Activated T-helper 17 cell treated with anti-CD3 and anti-CD28 coated beads, Interleukin-2, amount 50 U/mL, for 72 hours (primary cell): ENCODE measurements at places on chromosomes 3 and 15. TPM values are rescaled to one million over a fixed set of nuclear protein-coding genes. Genes with fewer than 3 reads are reported as not detected.
A peak's percentile ranks its signal among the peaks of the same experiment; 100 is the strongest.

DNA sequence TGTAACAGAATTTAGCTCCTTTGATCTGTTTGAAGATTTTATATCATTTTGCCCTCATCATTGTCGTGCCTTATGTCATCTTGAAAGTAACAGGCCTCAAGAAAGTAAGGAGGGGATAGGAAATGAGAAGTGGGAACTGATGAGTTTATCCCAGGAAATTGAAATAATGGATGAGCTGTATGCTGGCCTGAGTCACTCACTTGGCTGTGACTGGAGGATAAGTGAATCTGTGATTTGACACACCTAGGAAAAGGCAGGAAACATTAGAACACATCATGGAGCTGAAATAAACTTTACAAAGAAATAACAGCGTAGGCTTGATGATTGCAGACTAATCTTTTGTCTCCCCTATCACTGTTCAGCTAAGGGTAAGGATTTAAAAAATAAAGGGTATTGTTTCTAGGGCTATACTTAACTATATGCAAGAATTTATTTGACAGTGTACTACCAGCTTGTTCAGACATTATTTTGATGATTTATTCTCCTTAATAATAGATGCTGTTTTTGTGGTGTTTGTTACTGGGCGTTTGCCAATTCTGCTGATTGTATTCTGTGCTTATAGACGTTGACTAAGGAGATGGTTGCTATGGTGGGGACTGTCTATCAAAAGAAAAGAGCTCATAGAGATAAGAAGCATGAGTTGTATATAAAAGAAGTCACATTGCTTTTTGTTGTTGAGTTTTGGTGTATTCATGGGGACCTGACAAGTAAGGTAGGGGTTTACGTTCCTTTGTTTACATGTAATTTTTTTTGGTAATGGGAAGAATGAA lies 105.6 kb upstream of the ROPN1 start:
- ATAC-seq: no peak

- ATAC-seq: no peak
Measured at GRCh38 chr3:126287536-126288241, 69.5 kb downstream of the KLF15 start.

Gene TLR9
- total RNA-seq: 0.30 TPM

Gene RTP1
- total RNA-seq: not detected

- ATAC-seq: no peak
Measured at GRCh38 chr15:61336026-61336638, 107.0 kb upstream of the RORA start.

DNA sequence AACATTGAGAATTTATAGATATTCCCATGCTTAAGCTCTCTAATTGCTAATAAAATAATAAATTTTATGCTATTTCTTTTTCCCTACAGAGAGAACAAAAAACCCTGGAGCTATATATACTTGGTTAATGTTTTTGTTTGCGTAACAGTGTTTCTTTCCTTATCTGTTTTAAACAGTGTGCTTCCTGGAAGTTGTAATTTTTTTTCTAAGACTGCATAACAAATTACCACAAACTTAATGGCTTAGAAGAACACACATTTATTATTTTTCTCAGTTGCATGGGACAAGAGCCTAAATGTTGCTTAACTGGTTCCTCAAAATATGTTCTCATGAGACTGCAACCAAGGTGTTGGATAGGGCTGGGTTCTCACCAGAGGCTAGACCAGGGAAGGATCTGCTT lies 49.7 kb upstream of the DPH6 start:
- ATAC-seq: no peak

GRCh38 chr3:42063888-42064287 lies 27.3 kb upstream of the TRAK1 start:
- no peak for ATAC-seq

- no peak for ATAC-seq
Measured at GRCh38 chr15:92617549-92618520, 37.7 kb downstream of the FAM174B start.

Gene CCDC33
- total RNA-seq: not detected

Gene SCG3
- total RNA-seq: not detected

- peak; percentile 85 for ATAC-seq
Measured at GRCh38 chr15:51879555-51879954, 50.1 kb downstream of the TMOD3 start.

DNA sequence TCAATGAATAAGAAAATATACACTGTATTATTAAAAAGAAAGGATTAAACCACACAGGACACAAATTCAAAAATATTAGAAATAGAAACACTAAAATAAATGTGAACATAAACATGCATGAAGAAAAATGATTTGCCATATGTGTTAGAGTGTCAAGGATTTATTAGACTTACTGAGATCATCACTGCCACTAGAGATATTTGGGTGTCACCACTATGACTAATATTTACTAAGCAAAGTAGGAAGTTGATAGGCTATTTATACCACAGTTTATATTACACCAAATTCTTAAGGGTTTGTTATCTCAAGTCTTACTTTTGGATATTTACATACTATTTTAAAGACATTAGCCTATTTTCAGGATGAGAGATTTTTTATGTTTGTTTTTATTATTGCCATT lies 575.0 kb upstream of the SGO1 start:
- ATAC-seq: no peak

DNA sequence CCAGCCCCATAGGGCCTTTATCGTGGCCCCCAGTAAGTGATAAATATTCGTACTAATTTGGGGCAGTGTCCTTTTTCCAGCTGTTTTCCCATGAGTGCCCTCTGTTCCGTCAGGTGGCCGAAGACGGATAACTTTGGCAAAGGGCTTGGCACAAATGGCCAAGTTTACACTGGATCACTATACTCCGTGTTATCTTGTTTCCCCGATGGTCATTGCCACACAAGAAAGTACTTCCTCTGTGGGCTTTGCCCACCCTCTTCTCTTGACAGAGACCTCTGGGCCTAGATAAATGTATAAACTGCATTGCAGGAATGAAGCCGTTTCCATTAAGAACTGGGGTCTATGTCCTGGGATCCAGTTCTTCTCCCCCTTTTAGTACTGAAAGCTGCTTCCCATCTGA lies 39.1 kb downstream of the SMAD3 start:
- ATAC-seq: no peak

DNA sequence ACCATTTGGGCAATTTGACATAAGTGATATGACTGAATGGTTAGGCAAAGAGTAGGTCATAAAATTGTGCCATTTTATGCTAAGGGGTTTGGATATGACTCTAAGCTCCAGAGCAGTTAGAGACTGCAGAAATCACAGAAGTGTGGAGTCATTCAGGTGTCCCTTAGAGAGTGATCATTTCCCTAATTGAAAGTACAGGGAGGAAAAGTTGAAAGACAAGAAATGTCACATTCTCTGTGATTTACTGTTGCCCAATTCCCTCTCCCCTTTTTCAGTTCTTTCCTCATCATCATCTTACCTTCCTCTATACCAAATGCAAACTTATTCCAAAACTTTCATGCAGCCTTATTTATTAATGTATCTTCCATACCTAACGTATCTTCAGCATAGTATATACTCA lies 2.7 kb upstream of the GOLGB1 start:
- no peak for ATAC-seq

DNA sequence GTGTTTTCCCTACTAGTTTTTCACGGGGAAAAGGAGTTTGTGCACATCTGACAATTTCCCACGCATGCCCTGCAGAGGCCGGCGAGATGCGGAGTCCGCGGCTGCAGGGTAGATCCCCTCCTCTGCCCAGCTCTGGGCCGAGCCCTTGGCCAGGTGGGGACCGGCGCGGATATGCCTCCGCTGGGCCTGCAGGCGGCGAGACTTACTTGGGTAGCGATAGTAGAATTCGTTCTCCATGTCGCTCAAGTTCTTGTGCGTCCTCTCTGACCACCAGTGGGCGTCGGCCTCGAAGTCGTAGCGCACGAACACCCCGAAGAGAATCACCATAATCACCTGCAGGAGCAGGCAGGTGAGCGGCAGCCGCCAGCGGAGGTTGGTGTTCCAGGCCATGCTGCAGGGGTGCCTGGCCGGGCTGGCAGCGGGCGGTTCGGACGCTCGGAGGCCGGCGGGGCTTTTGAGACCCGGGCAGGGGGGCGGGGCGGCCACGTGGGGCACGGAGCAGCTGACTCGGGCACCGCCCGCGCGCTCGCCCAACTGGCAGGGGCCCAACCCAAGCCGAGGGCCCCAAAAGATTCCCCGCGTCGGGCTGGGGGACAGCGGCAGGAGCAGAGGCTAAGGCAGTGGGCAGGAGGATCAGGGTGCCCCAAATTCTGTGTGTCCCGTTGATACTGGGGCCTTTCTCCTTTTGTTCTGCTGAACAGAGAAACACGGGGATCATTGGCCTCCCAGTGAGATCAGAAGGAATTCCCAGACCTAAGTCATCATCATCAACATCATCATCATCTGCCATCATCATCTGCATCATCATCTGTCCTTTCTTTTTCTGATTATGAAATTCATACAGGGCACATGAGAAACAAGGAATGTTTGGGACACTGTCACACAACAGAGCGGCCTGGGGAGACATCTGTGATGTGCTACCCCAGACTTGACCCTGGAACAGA lies at the start of gene RHCG:
RHCG (minus strand) TSS at position 429 of the 944 bp plus-strand sequence; CDS start at position 390, 39 bp downstream.
- no peak for ATAC-seq

Gene DUOX1
- total RNA-seq: 0.42 TPM

Gene TKT
- 296 TPM for total RNA-seq

- ATAC-seq: no peak
Measured at GRCh38 chr3:16262174-16262573, 2.6 kb downstream of the DPH3 start.

DNA sequence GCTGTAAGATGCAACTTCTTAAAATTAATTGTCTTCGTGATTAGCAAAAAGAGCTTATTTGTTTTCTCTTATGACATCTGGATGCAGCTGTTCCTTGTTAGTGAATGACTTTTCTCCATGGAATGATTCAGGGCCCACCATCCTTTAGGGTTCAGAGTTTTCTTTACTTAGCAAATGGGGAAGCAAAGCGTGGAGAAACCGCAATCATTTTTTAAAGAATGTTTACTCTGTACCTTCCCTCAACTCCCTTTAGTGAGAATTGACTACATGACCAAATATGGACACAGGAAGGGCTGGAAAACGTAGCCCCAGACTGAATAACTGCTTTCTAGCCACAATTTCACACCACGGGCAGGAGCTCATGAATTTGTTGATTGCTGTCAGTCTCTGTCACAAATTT lies 130.1 kb downstream of the EDEM1 start:
- ATAC-seq: no peak

GRCh38 chr3:196048922-196049598 lies 32.8 kb downstream of the TFRC start:
- ATAC-seq: no peak

Gene CD47
- 139 TPM for total RNA-seq

- ATAC-seq: no peak
Measured at GRCh38 chr3:27888562-27888961, 166.4 kb upstream of the EOMES start.

Gene TFRC
- total RNA-seq: 800 TPM

Gene ISLR2
- total RNA-seq: not detected

DNA sequence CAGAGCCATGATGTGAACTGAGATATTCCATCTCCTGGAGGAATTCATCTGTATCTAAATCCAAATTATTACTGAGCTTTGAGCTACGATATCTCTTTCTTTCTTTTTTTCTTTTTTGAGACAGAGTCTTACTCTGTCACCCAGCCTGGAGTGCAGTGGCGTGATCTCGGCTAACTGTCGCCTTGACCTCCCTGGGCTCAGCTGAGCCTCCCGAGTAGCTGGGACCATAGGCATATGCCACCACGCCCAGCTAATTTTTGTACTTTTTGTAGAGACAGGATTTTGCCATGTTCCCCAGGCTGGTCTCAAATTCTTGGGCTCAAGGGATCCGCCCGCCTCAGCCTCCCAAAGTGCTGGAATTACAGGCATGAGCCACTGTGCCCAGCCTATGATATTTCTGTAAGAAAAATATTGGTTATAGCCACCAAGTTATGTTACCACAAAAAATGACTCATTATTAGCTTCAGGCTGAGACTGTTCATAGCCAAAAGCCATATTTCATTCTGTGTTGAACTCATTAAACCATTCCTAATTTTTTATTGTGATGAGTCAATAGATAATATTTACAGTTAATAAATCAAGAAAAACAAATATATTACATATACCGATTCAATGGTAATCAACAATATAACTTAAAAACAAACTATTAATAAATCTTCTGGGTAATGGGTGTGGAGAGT lies 27.1 kb upstream of the SLC30A4 start:
- ATAC-seq: no peak

GRCh38 chr3:136959599-136959998 lies 1.8 kb downstream of the IL20RB start:
- peak; percentile 63 for ATAC-seq

GRCh38 chr15:69410248-69410874 lies 3.8 kb upstream of the KIF23 start:
- peak; percentile 33 for ATAC-seq

Gene ALG3
- total RNA-seq: 33.4 TPM

DNA sequence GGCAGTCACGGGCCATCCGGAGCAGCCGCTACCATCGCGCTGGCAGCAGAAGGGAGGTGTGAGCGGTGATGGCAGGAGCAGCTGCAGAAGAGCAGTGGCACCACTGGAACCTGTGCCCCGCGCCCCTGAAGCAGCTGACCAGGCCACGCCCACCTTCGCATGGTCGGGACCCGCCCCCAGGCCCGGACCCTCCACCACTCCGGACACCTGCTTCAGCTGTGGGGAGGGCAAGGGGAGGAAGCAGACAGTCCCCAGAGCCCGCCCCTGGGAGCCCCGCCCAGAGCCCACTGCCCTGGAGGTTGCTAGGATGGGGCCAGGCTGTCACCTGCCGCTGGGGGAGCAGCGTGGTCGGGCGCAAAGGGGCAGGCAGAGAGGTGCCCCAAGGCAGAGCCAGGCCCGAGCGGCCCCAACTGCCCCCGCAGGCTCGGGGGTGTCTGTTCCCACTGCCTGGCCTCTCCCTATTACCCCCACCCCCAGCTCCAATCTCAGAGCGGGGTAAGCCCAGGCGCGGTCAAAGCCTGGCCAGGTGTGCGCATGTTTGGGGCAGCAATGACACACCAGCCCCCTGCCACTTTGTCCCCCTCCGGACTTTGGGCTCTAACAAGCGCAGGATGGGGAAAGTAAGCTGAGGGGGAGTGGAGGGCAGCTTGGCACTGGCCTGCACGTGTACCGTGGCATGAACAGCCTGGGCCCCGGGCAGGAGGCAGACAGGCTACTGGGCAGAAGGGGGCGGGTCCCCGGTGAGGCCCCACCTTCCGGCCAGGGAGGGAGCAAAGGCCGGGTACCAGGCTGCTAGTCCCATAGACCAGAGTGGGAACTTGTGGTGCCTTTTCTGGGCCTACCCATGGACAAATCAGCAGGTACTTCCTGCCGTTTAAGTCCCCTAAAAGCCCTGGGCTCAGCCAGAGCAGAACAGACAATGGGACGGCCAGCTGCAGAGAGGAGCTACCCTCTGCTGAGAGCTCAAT lies 8.7 kb downstream of the SPCS1 start:
- ATAC-seq: no peak

- ATAC-seq: peak; percentile 51
Measured at GRCh38 chr3:4978966-4979427, 240 bp upstream of the BHLHE40 start.

Gene SPTBN5
- total RNA-seq: 4.9 TPM
